ENCODE measurements at places on chromosomes 11 and 22. TPM values are rescaled to one million over a fixed set of nuclear protein-coding genes. Genes with fewer than 3 reads are reported as not detected.

SEPTIN5 gene
- 36.2 TPM for total RNA-seq

LZTR1 gene
- total RNA-seq: 26.6 TPM

DNA sequence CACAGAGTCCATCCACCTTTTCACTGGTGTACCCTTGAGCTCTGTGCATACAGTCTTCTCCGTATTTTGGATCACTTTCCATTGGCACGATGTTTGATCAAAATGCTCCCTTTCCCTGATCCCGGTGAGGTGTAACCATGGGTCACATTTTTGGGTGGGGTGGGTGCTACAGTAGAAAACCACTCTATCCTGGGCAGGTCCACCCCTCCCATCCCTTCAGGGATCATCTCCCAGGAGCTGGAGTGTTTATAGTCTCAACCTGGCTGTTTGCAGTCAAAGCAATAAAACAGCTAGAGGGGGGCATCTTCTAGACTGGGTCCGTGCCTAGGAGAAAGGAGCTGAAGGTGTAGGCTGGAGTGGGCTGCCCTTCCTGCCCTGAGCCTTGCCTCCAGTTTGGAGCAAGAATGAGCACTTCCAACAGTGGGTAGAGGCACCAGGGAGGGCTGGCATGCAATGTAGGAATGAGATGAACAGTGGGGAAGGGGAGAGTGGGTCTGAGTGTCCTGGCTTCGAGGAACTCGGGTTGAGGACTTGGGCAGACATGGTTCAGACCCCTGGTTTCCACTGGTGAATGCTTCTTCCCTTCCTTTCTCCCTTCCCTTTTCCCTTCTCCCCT is 38.8 kb downstream of the RNF141 start:
- H3K4me3 ChIP-seq: no peak overlapping the region
- H3K4me1 ChIP-seq: peaks cover 27% of the 10 kb centered on the region
- DNase-seq: no peak
- H3K27ac ChIP-seq: no peak overlapping the region
- H3K36me3 ChIP-seq: peaks cover 3% of the 10 kb centered on the region

CSF2RB gene
- total RNA-seq: 6.1 TPM

- no peak overlapping the region for H3K27ac ChIP-seq
- H3K36me3 ChIP-seq: no peaks in the 10 kb centered on the region
- H3K4me1 ChIP-seq: peaks cover 17% of the 10 kb centered on the region
- DNase-seq: no peak
- H3K4me3 ChIP-seq: no peak overlapping the region
- no peaks in the 10 kb centered on the region for H3K27me3 ChIP-seq
Measured at GRCh38 chr11:130871616-130872015, 44.7 kb downstream of the SNX19 start.

DNA sequence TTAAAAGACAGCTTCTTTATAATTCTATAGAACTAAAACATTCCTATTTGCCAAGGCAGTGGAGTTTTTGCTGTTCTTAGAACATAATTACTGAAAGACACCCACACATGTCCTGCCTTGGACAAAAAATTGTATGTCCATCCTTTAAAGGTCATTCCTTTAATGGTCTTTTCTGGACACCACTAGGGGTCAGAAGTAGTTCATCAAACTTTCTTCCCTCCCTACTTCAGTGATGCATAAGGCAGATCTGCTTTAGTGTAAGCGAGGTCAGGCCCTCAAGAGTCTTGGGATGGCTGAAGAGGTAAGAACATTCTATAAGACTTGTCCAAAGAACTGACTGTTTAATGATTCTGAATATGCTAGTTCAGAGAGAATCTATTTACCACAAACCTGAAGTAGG is 4.3 kb upstream of the OR51V1 start:
- no peak overlapping the region for H3K27ac ChIP-seq
- no peaks in the 10 kb centered on the region for H3K4me1 ChIP-seq
- no peaks in the 10 kb centered on the region for H3K36me3 ChIP-seq
- no peak overlapping the region for H3K4me3 ChIP-seq
- H3K27me3 ChIP-seq: no peaks in the 10 kb centered on the region

SMDT1 gene
- 4.9 TPM for total RNA-seq

GRCh38 chr11:89267660-89268302 is 90.1 kb downstream of the TYR start:
- H3K27me3 ChIP-seq: no peaks in the 10 kb centered on the region
- H3K4me1 ChIP-seq: no peaks in the 10 kb centered on the region
- no peaks in the 10 kb centered on the region for H3K36me3 ChIP-seq
- DNase-seq: no peak
- H3K27ac ChIP-seq: no peak overlapping the region

A4GALT gene
- 20.8 TPM for total RNA-seq

All from esophagus squamous epithelium (tissue), 5 donors.